Effector memory CD4-positive, alpha-beta T cell (primary cell): ENCODE measurements at places on chromosomes 1 and 21.

- no peak for DNase-seq
These were observed 17.8 kb upstream of the HSD17B7 start for GRCh38 chr1:162772571-162773154.

- no peak for DNase-seq
These were observed 35.2 kb downstream of the LRP8 start for GRCh38 chr1:53292690-53293089.

DNA sequence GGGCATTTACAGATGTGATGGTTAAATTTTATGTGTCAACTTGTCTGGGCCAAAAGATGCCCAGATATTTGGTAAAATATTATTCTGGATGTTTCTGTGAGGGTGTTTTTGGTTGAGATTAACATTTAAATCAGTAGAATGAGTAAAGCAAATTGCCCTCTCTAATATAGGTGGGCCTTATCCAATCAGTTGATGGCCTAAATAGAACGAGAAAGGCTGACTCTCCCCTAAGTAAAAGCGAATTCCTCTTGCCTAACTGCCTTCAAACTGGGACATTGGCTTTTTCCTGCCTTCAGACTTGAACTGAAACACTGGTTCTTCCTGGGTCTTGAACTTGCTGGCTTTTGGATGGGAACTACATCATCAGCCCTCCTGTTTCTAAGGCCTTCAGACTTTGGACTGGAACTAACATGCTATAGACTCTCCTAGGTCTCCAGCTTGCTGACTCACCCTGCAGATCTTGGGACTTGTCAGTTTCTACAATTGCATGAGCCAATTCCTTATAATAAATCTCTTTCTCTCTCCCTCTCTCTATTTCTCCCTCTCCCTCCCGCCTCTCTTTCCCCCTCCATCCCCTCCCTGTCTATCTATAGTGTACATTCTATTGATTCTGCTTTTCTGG, 10.2 kb upstream of the NAV1 start:
- no peak for DNase-seq

GRCh38 chr1:16018308-16018707, 465 bp upstream of the HSPB7 start:
- DNase-seq: no peak

GRCh38 chr1:34597877-34598514, 156.9 kb upstream of the GJB5 start:
- DNase-seq: no peak

GRCh38 chr1:51274676-51275075, 38.6 kb downstream of the RNF11 start:
- DNase-seq: no peak

DNA sequence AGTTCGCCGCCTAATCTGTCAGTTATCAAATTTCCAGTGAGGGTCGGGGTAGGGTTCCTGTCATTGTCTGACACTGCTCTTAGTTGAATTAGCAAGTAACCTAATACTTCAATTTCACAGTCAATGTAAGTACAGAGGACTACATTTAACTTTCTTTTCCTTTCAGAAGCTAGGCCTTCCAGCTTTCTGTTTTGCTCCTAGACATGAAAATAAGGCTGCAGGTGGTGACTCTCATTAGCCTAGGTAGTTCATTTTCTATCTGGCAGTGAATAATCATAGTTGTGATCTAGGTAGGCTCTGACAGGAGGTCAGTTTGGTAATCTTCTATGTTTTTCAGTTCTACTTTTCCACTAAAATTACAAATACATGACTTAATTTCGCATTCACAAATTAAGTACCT, 783.1 kb downstream of the MRPL39 start:
- no peak for DNase-seq

DNA sequence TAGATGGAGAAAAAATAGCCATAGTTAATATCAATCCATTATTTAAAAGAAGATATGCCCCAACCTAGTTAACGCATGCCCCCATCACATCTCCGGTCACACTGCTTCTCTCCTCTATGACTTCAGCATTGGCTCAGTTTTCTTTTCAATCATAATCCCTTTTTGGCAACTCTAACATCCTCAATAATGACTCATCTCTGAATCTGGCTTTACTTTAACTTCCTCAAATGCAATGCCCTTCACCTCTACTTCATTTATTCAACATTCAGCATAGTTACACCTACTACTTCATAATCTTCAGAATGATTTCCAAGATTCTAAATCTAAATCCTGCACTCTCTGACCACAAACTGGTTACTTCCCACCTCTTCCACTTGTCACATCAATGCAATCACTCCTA, 417.3 kb downstream of the USH2A start:
- no peak for DNase-seq

DNA sequence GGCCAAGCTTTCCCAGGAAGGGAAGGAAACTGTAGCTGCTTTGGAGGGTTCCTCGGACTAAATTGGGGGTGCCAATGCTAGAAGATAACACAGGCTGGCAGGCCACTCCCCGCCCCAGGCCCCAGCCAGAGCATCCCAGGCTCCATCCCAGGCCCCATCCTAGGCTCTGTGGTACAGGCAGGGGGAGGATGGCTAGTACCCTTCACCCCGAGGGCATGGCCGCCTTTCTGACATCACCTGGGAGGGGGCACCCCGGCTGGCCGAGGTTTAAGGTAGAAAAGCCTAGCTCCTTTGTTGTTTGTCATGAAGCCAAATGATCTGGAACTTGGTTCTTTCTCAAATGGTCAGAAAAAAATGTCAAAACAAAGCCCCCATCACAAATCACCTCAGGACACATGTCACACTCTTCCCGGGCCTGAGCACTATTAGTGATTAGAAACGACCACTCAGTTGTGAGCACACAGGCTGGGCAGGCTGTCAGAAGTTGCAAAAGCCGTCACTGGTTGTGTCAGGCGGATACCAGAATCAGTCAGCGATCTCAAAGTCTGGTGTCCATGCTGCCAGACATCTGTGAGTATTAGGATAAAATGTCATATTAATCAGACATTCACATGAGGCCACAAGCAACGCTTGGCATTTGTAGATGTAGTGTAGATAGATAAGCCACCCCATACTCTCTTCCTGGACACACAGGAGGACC, 31.0 kb upstream of the ETS2 start:
- DNase-seq: no peak

- no peak for DNase-seq
These were observed 98.5 kb upstream of the HIVEP3 start for GRCh38 chr1:42017259-42017658.

GRCh38 chr1:62687903-62688686, at the start of gene DOCK7:
Gene DOCK7 (minus strand): TSS chr1:62688386. CDS start chr1:62688264, 122 bp downstream.
- peak; percentile 36 for DNase-seq

DNA sequence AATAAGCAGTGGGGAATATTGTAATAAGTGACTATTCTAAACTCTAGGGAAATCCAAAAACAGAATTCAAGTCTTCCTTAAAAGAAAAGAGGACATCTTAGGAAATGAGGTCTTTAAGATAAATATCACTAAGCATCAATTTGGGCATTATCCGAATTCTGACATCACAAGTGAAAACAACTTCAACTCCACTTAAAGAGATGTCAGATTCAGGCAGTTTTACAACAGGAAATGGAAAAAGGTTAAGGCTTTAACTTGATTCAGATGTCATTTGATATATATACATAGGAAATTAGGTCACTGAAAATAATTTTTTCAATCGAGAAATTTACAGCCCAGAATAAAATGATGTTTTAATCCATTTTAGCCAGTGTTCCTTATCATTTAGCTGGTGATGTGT, 435.4 kb downstream of the SETD4 start:
- no peak for DNase-seq

DNA sequence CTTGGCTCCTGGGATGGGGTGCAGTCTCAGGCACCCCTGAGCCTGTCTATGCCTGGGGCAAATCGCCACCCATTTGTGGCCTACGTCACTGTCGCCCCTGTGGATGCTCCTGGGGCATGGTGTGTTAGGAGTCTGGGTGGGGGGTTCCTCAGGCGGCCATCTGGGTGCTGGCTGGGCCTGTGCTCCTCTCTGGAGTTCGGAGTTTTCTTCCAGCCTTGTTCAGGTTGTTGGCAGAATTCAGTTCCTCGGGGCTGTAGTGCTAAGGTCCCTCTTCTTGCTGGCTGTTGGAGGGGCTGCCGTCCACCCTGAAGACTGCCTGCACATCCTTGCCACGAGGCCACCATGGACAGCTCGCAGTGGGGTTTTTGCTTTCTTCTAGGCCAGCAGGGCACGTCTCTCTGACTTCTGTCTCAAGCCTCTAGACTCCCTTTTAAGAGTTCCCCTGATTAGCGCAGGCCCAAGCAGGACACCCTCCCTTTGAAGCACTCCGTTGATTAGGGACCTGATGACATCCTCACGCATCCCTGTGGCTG, 86.7 kb upstream of the C1orf174 start:
- DNase-seq: no peak

- DNase-seq: no peak
These were observed 174.6 kb downstream of the HLX start for GRCh38 chr1:221053889-221054288.

GRCh38 chr1:2529784-2530512, at the start of gene HES5:
Gene HES5 (minus strand): TSS chr1:2530263. CDS start chr1:2530164, 99 bp downstream.
- no peak for DNase-seq

DNA sequence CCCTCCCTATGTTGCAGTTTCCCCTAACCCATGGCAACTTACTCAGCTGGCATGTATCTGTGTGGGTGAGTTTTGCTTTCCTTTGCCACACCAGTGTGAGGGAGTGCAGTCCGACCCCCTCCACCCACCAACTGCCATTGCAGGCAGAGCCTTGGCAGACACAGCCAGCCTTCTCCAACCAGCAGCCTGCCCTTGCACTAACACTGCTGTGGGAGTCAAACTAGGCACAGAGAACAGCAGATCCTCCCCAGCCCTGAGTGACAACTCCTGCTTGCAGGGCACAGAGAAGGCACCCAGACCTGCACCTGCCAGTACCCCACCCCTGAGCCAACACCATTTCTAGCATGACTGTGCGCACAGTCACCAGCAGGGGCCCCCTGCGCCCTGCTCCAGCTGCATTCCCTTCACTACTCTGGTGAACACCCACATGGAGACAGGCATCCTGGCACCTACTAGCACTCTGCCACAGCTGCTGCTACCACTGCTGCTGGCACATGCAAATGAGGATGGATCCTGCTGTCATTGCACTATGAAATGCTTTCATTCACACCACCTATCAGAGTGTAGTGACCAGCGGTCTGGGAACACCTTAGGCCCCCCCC, 98.4 kb downstream of the MAGI3 start:
- DNase-seq: no peak

DNA sequence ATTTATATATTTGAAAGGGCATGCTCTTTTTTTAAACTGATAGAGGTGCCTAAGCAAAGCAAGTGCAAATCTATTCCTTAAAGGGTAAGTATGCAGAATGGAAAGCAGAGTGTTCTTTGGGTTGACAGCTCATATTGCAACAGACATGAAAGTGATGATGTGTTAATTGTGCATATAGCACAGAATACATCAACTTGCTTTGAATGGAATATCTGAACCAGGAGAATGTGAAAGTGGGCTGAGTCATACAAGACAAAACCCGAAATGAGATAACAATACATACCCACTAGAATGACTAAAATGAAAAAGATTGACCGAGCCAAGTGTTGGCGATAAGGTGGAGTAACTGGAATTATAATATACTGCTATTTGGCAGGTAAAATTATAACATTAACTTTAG, 4.3 kb downstream of the CR1 start:
- DNase-seq: no peak

DNA sequence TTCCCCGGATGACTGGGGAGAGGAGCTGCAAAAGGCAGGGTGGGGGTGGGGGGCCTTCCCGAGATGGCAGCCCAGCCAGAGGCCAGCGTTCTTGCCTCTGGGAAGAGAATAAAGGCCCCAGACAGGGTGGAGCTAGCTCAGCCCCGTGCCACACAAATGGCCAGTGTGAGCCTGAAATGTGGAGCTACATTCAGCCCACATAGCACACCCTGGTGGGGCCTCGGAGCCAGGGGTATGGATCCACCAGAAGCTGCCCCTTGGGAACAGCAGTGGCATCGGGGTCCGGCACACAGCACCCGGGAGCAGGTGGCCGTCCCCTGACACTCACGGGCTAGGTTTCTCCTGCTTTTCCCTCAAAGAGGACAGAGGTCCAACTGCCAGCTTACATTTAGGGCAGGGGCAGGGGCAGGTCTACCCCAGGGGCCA, 93.9 kb downstream of the PDE9A start:
- no peak for DNase-seq

GRCh38 chr1:114152508-114153260, 985 bp downstream of the SYT6 start:
- no peak for DNase-seq

GRCh38 chr1:8458607-8459006, 140.7 kb downstream of the SLC45A1 start:
- DNase-seq: no peak

- no peak for DNase-seq
These were observed 55.7 kb upstream of the TRABD2B start for GRCh38 chr1:48052923-48053291.

GRCh38 chr1:67274623-67275325, 32.9 kb upstream of the IL12RB2 start:
- no peak for DNase-seq

GRCh38 chr1:206709772-206710459, 25.2 kb downstream of the MAPKAPK2 start:
- no peak for DNase-seq

GRCh38 chr1:41282679-41283317, 40.7 kb upstream of the SCMH1 start:
- DNase-seq: no peak

GRCh38 chr1:35451125-35451528, 106.1 kb downstream of the KIAA0319L start:
- DNase-seq: peak; percentile 53

DNA sequence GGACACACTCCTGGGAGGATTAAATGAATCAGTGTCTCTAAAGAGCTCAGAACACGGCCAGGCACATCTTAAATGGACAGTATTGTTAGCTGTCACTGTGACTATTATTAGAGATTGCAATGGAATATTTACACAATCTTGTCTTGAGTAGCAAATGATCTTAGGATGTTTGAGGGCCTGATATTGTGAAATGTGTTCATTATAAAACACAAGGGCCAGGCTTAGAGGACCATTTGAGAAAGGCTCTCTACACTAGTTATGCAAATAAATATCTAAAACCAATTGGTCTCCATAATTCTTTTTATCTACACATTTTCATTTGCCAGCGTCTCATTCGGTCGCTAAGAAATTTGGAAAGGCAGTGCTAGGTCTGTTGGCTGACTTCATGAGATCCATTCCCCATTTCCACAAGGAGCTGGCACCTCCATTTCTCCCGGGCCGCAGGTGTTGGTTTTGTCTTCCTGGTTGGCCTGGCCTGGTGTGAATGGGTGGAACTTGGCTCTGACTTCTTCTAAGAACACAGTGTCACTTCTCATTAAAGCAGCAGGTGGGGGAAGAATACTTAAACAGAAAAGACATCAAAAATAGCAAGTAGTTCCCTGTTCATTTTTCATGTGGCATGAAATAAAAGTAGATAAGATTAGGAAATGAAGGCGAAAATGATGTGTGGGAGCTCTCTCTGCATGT, 56.0 kb upstream of the PLXNA2 start:
- DNase-seq: no peak

DNA sequence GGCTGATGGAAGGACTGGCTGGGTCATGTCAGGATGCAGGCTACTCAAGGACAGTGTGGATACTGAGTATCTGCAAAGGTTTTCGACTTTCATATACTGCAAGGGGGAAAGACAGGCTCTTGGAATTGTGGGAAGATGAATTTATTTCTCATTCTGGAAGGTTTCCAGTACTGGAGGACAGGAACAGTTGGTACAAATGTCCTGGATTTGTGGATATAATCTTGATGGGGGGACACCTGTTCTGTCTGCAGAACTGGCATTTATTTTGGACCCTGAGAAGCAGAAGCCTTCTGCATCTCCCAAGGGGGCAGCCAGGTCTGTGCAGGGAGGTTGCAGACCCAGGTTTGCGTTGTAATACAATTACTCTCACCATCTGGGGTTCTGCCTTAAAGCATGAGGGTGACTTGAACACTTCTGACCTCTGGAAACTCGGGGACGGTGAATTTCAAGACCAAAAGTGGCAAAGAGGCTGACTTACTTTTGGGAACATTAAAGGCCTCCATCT, 65.8 kb downstream of the NOS1AP start:
- DNase-seq: no peak
